Placental epithelial cell (primary cell): ENCODE measurements at places on chromosomes 1 and 21. TPM values are rescaled to one million over a fixed set of nuclear protein-coding genes. Genes with fewer than 3 reads are reported as not detected.

The OR2T11 gene
- 7.0 and 8.2 TPM in 2 replicates for total RNA-seq

The CCT3 gene
- 247 and 271 TPM in 2 replicates for total RNA-seq

The LCE2A gene
- 0.79 TPM in 1 of 2 replicates, not detected in the other for total RNA-seq

The HSPB7 gene
- 0.22 TPM in 1 of 2 replicates, not detected in the other for total RNA-seq

The FAM229A gene
- total RNA-seq: 2.4 and 3.9 TPM in 2 replicates

The PRR9 gene
- total RNA-seq: 6.4 TPM in 1 of 2 replicates, not detected in the other

The FAAP20 gene
- total RNA-seq: 19.2 and 22.2 TPM in 2 replicates
